ENCODE measurements at places on chromosomes 7 and 10.

DNA sequence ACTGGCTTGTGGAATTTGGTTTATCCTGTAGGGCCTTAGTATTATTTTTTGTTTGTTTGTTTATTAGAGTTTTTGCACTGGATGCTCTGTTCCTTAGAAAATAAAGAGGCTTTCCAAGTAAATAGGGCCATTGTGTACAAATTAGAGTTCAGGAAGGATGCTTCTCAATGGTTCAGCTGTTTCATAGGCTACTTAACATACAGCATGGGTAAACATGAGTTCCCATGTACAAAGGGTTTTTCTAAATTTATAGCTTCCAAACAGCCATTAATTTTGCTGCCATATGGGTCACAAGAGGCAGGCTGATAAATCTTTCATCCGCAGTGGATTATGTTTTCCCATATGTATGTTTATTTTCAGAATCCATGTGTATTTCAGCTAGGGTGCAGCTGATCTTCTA lies 121.6 kb upstream of the WDR11 start:
- no peak for DNase-seq

GRCh38 chr10:93081834-93082233 lies 8.1 kb downstream of the CYP26A1 start:
- no peak for DNase-seq

GRCh38 chr7:32142649-32143048 lies 72.4 kb upstream of the PDE1C start:
- no peak for DNase-seq

GRCh38 chr10:11164803-11165590 lies 147.3 kb downstream of the CELF2 start:
- DNase-seq = peak; percentile 85
